Vagina (tissue), 2 donors: ENCODE measurements at places on chromosomes 4 and X. TPM values are rescaled to one million over a fixed set of nuclear protein-coding genes. Genes with fewer than 3 reads are reported as not detected.

DNA sequence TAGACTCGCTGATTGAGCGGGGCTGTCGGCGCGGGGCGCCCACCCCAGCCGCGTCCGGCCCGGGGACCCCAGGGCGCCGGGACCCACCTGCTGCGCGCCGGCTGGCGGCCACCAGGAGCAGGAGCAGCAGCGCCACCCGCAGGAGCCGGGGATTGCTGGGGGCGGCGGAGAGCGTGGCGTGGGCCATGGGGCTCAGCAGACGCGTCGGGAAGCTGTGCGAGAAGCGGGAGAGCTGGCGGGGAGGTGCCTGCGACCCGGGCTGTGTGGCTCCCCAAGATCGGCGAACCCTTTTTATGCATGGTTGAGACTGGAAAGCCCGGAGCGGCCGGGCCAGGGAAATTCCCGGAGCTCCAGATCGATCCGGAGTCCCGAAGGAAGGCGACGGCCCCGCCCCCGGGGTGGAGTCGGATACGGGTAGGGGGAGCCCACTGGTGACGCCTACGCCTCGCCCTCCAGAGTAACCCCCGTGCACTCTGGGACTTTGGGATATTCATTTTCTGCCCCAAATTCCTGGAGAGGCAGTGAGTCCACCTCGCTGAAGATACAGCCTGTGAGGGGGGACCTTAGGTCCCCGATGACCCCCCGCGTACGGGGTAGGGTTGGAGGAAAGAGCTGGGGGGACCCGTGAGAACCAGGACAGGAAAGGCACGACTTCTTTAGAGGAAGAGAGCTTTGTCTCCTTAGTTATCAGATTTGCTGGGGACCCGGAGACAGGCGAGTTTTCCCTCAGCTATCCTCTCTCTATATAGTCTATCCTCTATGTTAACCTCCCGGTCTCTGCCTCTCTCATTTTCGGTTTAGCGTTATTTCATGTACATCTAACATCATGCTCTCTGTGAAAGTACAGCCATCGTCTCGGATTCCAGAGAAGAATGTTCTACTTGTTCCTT lies at the start of gene CXCL3:
TSS of gene CXCL3 (minus strand) at position 265 of the 890 bp plus-strand sequence. CDS start at position 187, 78 bp downstream.
- H3K36me3 ChIP-seq: no peaks in the 10 kb centered on the region
- peaks cover 20% of the 10 kb centered on the region for H3K4me1 ChIP-seq
- peaks cover 4% of the 10 kb centered on the region for H3K27me3 ChIP-seq
- H3K27ac ChIP-seq: peak within 1 kb of the TSS; percentile 20
- DNase-seq: no peak

DNA sequence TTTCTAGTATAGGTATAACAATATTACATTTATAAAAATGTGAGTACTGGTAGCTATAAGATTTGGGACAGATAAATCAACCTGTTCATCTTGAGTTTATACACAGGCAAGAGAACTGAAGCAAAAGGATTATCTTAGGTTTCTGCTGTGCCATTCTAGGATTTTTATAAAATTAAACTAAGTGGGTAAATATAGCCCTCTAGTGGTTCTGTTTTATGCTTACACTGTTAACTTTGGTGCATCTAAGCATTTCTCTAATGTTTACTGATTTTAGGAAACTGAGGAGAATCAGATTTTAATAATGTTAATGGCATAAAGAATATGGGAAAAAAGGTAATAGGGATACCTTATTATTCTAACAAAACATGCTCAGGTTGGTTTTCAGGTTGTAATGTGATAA lies 1.1 kb upstream of the RRH start:
- H3K36me3 ChIP-seq: no peaks in the 10 kb centered on the region
- no peaks in the 10 kb centered on the region for H3K27me3 ChIP-seq
- DNase-seq: no peak
- H3K4me1 ChIP-seq: no peaks in the 10 kb centered on the region
- no peak overlapping the region for H3K4me3 ChIP-seq

GRCh38 chrX:53089224-53089842 lies 4.6 kb upstream of the KANTR start:
- peak; percentile 84 for DNase-seq
- peaks cover 8% of the 10 kb centered on the region for H3K36me3 ChIP-seq
- no peaks in the 10 kb centered on the region for H3K27me3 ChIP-seq
- H3K27ac ChIP-seq: peak overlapping the region; percentile 94

- H3K4me3 ChIP-seq: no peak overlapping the region
- peaks cover 10% of the 10 kb centered on the region for H3K4me1 ChIP-seq
- H3K27ac ChIP-seq: no peak overlapping the region
- H3K27me3 ChIP-seq: no peaks in the 10 kb centered on the region
Measured at GRCh38 chr4:186644737-186645261, 78.9 kb downstream of the FAT1 start.

GRCh38 chrX:11890836-11891514 lies 132.9 kb downstream of the MSL3 start:
- H3K4me1 ChIP-seq: no peaks in the 10 kb centered on the region
- no peak for DNase-seq
- H3K36me3 ChIP-seq: no peaks in the 10 kb centered on the region
- H3K27ac ChIP-seq: no peak overlapping the region

DNA sequence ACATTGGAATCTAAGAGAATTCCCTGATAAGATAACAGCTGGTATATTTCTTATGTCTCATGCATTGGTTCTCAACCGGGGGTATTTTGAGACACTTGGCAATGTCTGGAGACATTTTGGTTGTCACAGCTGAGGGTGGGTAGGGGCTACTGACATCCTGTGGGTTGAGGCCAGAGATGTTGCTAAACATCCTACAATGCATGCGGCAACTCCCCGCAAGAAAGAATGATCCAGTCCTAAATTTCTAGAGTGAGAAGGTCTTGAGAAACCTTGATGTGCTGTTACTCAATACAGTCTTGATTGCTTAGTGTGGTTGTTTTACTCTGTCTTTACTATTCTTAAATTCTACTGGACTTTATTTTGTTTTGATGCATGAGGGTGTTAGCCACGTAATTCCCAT lies 287.2 kb downstream of the FRMPD4 start:
- no peaks in the 10 kb centered on the region for H3K4me1 ChIP-seq
- no peak overlapping the region for H3K4me3 ChIP-seq
- no peaks in the 10 kb centered on the region for H3K36me3 ChIP-seq
- no peaks in the 10 kb centered on the region for H3K27me3 ChIP-seq

GRCh38 chrX:153639177-153640044 lies 7.6 kb upstream of the DUSP9 start:
- H3K27me3 ChIP-seq: no peaks in the 10 kb centered on the region
- H3K4me1 ChIP-seq: peaks cover 7% of the 10 kb centered on the region
- H3K36me3 ChIP-seq: no peaks in the 10 kb centered on the region
- no peak overlapping the region for H3K27ac ChIP-seq
- no peak for DNase-seq

DNA sequence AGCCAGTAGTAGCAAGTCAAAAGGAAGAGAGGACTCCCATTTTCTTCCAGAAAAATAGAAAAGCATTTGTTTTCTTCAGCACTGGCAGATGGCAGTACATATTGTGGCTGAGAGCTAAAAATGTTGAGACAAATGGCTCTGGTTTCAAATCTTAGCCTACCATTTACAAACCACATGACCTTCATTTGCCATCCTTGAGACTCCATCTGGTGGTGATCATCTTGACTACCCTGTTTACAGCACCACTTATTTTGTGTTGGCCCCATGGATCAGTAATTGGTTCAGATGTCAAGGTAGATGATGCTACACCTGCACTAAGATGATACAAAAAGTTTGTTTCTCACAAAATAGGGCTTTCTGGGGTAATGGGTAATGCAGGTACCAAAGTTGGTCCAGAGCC lies 951.8 kb upstream of the IGFBP7 start:
- DNase-seq: no peak
- no peaks in the 10 kb centered on the region for H3K4me1 ChIP-seq
- no peaks in the 10 kb centered on the region for H3K27me3 ChIP-seq
- no peak overlapping the region for H3K4me3 ChIP-seq
- no peaks in the 10 kb centered on the region for H3K36me3 ChIP-seq

DNA sequence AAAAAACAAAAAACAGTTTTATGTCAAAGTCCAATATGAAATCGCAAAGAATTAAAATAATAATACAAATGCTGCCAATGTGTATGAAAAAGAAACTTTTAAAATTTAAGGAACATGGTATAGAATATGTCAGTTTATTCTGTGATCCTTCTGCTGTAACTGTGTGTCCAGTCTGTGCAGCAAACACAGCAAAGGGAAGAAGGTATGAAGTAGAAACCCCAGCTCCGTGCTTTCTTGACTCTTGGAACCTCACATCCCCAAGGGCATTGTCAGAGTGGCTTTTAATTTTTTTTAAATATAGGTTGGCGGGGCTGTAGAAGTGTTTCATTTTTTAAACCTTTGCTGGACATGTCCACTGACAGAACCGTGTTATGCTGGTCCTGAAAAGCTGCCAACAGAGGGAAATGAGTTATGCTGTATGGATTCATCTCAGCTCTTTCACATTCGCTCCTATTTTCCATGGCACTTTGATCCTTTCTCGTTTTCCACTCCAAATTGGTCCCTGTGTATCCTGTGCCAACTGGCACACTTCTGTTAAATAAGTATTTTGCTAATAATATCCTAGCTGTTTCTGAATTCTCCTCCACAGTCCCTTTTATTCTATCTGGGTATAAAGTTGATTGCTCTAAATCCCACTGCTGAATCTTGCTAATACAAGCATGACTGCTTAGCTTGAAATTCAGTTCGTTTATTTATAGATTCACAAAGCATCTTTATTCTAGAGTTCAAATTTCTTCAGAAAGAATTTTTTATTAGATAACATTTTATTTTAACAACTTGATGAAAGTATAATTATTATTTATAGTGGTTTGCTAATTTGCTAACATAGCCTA lies 127.0 kb upstream of the DDIT4L start:
- peak overlapping the region; percentile 11 for H3K27ac ChIP-seq
- no peaks in the 10 kb centered on the region for H3K27me3 ChIP-seq
- no peak for DNase-seq

DNA sequence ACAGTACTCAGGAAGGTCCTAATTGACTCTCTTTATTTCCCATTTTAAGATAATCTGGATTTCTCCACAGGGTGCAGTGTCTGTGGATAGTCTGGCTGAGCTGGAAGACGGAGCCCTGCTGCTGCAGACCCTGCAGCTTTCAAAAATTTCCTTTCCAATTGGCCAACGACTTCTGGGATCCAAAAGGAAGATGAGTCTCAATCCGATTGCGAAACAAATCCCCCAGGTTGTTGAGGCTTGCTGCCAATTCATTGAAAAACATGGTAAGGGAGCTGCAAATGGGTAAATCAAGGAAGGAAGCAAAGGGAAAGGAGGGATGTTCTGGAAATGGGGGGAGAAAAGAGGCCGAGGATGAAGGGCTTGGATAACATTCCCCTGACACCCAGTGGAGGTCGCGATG lies 26.0 kb downstream of the ARHGAP36 start:
- no peaks in the 10 kb centered on the region for H3K27me3 ChIP-seq
- no peak for DNase-seq
- H3K36me3 ChIP-seq: no peaks in the 10 kb centered on the region
- no peak overlapping the region for H3K27ac ChIP-seq
- no peak overlapping the region for H3K4me3 ChIP-seq

GRCh38 chrX:3345281-3346191 lies 916 bp downstream of the MXRA5 start:
- no peak for DNase-seq
- peak overlapping the region; percentile 68 for H3K27ac ChIP-seq
- no peaks in the 10 kb centered on the region for H3K36me3 ChIP-seq
- H3K4me3 ChIP-seq: peak overlapping the region; percentile 51
- peaks cover 14% of the 10 kb centered on the region for H3K4me1 ChIP-seq
- no peaks in the 10 kb centered on the region for H3K27me3 ChIP-seq

DNA sequence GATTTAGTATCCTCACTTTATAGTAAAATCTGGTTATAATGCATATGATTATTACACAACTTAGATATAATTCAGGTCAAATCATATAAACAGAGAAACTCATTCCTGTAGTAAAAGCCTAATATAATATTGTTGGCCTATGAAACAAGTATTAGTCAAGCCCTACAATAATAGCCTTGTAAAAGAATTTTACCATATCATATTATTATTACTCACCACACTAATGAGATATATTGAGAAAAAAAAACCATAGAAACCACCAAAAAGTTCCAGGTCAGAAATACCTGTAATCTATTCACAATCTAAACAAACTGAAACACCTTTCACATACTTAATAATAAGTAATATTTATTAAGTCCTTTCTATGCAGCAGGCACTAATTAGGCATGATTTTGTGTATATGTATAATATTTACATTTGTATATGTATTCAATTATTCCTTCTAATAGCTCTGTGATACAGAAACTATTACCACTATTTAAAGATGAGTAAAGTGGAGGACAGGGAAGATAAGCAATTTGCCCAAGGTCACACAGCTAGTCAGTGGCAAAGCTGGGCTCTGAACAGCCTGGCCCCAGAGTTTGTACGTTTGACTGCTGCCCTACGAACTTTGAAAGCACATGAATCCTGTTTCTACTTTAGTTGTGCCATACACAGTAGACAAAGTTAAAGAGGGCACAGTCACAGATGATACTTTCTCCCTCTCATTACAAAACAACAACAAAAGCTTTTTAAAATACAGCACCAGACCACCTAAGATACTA lies 9.0 kb downstream of the ZNF827 start:
- no peaks in the 10 kb centered on the region for H3K27me3 ChIP-seq
- no peak overlapping the region for H3K27ac ChIP-seq
- H3K4me3 ChIP-seq: no peak overlapping the region
- H3K4me1 ChIP-seq: no peaks in the 10 kb centered on the region
- no peaks in the 10 kb centered on the region for H3K36me3 ChIP-seq
- no peak for DNase-seq

The COL25A1 gene
- total RNA-seq: 0.49 TPM

The FGF5 gene
- not detected for total RNA-seq

The CSAG1 gene
- not detected for total RNA-seq

The PDGFRA gene
- total RNA-seq: 141 TPM

The SAGE1 gene
- total RNA-seq: not detected

The UGT2B7 gene
- not detected for total RNA-seq

The GC gene
- not detected for total RNA-seq
